ENCODE measurements at places on chromosomes 13 and 19.

DNA sequence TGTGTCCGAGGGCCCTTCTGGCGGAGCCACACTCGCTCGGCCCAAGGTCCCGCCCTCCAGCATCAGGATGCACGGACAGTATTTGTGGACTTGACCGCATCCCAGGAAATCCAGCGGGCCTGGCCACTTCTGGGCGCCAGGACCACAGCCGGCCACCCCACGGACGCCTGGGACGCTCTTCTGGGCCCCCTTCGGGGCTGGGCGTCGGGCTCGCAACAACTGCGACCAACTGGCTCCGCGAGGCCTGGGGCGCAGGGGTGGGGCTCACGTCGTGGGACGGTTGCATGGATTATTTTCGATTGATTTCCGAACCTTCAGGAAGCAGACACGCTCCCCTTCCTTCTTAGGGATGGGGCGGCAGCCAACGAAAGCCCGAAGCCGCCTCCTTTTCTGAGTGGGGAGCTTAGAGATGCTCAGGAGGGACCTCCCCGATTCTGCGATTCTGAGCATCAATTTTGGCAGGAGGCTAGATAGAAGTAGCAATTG is 521 bp upstream of the NUP58 start:
- no peak for DNase-seq

DNA sequence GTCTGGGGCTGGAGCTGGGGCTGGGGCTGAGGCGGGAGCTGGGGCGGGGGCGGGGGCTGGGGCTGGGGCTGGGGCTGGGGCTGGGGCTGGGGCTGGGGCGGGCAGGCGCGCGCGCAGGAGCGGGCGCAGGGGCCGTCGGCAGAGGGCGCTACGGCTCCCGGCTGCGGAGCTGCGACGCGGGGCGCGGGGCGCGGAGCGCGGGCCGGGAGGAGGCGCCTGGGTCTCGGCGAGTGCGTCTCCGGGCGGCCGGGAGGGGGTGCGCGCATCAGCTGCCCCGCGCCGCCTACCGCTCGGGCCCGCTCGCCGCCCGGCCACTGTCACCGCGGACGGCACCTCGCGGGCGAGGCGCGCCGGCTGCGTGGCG is 422 bp upstream of the MTUS2 start:
- DNase-seq = peak; percentile 45

DNA sequence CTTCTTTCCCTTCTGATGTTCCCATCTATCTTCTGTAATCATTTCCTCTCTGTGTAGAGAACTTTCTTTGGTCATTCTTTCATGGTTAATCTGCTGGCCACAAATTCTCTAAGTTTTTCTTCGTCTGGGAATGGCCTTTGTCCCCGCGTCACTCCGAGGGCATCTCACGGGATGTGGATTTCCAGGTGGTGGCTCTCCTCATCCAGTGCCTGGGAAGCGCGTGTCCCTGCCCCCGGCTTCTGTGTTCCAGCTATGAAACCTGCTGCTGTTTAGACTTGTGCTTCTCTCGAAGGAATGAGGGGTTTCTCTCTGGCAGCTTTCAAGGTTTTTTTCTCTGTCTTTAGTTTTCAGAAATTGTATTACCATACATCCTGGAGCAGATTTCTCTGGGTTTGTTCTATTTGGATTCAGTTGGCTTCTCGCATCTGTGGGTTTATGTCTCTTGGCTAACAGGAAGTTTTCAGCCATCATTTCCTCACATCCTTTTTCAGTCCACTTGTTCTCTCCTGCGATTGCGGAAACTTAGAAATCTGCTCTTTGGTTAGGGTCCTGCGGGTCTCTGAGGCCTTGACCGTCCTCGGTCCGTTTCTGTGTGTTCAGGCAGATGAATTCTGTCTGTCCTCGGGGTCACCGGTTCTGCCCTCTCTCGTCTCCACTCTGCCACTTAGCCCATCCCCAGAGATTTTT is 36.9 kb upstream of the DCUN1D2 start:
- no peak for DNase-seq

DNA sequence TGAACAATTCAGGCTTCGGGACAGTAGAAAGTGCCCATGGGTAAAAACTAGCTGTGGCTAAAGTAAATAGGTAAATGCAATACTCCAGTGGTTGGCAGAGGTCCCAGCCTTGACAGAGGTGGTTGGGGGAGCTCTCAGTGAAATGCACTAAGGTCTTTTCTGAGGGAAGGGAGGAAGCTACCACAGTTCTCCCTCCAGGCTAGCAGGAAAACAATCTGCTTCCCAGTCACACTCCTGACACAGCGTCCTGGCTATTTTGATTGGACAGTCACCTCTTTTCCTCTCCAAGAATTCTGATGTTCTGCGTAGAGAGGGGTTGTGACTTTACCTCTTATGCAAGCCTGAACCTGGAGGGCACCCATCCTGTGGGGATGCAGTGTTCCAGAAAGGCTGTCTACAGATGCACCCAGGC is 128.7 kb downstream of the CYSLTR2 start:
- DNase-seq = no peak

GRCh38 chr19:33938821-33939220 is 142.2 kb downstream of the KCTD15 start:
- DNase-seq = no peak

GRCh38 chr13:36526897-36527296 is 94.6 kb downstream of the CCNA1 start:
- DNase-seq = peak; percentile 26

DNA sequence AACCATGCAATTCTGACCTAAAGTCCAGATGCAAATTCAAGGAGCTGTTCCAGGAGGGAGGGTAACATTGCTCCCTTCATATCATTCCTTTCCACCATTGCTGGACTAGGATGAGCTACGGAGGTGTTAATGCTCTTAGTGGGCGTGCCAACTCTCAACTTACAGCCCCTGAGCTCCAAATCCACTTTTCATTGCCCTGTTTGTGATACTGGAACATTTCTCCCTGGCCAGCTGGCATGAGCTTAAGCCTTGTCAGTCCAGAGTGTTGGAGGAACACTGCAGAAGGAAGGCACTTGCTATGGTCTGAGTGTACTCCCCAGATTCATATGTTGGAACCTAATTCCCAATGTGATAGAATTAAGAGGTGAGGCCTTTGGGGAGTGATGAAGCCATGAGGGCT is 70.4 kb upstream of the FARP1 start:
- DNase-seq = no peak

GRCh38 chr19:31627620-31628365 is 278.6 kb upstream of the TSHZ3 start:
- peak; percentile 48 for DNase-seq

DNA sequence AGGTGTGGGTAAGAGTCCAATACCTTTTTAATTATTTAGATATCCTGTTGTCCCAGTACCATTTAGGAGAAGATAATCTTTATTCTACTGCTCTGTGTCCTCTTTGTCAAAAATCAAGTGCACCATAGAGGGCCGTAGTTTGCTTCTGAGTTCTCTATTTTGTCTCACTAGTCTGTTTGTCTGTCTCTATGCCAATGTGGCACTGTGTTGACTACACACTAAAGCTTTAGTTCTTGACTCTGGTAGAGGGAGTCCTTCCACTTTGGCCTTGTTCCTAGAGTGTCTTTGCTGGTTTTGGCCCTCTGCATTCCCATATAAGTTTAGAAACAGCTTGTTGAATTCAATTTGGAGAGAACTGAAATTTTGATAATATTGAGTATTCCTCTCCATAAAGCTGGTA is 75.9 kb downstream of the SCGB2B2 start:
- no peak for DNase-seq

DNA sequence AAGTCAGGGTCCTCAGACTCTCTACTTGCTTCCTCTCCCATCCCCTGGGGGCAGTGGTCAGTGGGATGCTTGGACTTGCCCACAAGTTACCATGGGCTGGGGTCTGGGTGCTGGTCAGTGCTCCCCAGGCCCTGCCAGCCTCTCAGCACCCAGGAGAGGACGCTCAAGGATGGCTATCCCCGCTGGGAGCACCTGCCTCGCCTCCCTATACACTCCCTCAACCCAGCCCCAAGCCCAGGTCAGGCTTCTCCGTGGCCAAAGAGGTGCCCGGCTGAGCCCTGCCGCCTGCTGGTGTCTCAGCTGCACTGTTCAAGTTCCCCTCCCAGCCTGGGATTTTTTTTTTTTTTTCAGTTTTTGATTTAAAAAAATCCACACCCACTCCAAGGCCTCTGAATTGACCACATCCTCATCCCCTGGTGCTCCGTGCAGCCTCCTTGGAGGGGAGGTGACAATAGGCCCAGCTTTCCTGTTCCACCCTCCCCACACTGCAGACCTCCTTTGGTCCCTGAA is 10.8 kb downstream of the F2RL3 start:
- peak; percentile 44 for DNase-seq

- DNase-seq = no peak
Observed at GRCh38 chr19:45172173-45172572, 5.9 kb downstream of the TRAPPC6A start.

DNA sequence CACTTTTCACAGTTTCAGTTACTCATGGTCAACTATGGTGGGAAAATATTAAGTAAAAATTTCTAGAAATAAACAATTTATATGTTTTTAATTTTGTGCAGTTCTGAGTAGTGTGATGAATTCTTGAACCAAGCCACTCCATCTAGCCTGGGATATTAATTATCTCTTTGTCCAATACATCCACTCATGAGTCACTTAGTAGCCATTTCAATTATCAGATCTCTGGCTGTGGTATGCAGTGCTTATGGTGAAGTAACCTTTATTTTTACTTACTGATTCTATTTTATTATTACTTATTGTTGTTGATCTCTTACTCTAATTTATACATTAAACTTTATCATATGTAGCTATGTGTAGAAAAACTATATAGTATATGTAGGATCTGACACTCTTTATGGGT is 128.9 kb upstream of the KLHL1 start:
- DNase-seq = no peak

DNA sequence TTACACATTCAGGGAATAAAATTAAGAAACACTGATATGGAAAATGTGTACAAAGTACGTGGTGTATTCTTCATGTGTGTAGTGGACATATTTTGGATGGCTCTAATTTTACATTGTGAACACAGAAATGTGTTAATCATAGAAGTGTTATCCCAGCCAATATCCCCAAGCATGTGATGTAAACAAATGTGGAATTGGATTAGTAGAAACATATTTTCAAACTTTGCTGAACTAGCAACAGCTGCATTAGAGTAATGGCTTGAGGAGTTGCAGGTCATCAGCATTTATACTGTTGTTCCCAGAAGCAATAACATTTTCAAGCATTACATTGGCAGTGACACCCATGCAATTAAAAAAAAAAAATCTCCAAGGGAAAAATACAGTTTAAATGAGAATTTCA is 600.6 kb downstream of the SLITRK1 start:
- DNase-seq = no peak

DNA sequence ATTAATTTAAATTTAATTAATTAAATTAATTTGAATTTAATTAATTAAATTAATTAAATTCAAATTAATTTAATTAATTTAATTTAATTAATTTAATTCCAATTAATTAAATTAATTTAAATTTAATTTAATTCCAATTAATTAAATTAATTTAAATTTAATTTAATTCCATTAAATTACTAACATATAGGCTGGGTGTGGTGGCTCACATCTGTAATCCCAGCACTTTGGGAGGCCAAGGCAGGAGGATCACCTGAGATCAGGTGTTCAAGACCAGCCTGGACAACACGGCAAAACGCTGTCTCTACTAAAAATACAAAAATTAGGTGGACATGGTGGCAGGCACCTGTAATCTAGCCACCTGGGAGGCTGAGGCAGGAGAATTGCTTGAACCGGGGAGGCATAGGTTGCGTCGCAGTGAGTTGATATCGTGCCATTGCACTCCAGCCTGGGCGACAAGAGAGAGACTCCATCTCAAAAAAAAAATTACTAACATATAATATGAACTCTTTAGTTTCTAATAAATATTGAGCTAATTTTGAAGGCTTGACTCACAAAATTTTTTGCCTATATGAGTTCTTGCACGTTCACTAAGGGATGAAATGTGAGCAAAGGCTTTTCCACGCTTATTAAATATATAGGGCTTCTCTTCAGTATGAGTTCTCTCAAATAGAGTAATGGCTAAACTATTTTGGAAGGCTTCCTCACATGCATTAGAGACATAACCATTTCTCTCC is 9.0 kb upstream of the USP29 start:
- DNase-seq = no peak

- DNase-seq = no peak
Observed at GRCh38 chr13:26895081-26895807, 134.7 kb upstream of the GPR12 start.

DNA sequence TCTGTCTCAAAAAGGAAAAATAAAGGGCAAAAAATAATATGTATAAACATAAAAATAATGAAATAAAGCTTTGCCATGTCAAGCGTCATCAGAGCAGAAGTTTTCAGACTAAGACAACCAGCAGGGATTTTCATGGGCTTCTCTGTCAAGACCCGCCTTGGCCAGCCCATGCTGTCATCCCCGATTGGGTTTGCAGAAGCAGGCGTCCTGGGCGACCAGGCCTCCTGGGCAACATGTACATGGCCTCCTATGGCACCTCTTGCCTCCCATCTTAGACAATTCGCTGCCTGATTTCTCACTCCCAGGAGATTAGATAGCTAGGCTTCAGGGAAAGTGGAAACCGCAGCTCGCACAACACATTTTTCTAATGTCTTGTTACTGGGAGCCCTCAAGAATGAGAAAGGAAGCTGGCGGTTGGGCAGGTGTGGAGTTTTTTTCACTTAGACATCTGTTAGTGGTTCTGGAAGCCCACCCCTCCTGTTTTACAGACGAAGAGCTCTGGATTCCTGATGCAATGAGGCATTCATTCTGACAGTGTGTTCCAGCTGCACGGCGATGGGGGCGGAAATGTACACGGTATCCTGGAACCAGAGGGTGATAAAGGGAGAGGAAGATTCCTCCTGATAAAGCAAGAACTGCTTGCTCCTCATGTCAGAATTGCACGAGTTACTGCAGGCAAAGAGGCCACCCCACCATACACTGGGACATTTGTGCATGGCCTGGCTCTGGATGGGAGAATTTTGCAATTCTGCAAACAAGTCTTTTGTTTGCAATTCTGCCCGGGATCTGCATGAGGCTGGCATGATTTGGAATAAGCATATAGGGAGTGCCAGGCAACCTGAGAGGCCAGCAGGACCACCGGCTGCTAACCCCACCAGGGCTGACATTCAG is 47.4 kb upstream of the KATNAL1 start:
- no peak for DNase-seq

DNA sequence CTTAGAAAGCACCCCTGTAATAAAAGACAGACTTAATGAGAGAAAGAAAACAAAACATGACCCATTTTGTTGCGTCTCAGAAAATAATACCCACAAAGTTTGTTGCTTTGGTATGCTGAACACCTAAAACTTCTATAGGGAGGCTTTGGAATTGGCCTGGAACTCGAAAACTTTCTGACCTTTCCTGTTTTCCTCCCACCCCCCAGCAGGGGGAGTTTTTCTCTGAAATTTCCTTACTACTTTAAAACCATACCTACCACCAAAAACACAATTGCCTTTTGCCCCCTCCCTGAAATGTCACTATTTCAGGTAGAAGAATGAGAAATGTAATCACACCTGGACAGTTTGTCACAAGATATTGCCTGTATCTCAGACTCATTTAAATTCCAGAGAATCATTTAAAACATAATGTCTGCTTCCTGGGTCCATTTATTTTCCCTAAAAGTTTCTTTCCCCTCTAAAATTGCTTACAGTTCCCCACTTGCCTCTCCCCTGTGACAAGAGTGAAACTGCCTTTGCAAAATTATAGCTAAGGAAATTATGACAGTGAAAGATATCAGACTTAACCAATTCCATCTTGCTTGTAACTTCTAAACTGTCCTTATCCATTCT is 2700.2 kb downstream of the PCDH9 start:
- no peak for DNase-seq

Measured in SW480 (cell line).